ENCODE measurements at places on chromosomes 4 and X.

GRCh38 chrX:1423215-1423614, 29.5 kb downstream of the ASMTL start:
- no peak for DNase-seq

DNA sequence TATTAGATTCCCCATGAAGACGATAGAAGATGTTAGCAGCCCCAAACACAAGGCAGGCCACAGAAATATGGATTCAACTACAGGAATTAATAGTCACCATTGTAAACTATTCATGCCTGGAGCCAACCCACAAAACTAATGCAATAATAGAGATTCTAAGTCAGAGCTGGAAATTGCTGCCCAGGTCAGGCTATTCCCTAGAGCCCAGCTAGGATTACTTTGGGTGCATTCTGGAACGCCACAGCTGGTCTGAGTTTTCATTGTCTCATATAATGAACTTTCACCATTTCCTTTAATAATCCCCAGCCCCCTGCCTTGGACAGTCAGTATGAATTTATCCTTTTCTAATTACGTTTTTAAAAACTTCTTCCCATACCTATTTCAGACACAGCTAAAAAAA, 252.6 kb downstream of the PAPSS1 start:
- DNase-seq: no peak

DNA sequence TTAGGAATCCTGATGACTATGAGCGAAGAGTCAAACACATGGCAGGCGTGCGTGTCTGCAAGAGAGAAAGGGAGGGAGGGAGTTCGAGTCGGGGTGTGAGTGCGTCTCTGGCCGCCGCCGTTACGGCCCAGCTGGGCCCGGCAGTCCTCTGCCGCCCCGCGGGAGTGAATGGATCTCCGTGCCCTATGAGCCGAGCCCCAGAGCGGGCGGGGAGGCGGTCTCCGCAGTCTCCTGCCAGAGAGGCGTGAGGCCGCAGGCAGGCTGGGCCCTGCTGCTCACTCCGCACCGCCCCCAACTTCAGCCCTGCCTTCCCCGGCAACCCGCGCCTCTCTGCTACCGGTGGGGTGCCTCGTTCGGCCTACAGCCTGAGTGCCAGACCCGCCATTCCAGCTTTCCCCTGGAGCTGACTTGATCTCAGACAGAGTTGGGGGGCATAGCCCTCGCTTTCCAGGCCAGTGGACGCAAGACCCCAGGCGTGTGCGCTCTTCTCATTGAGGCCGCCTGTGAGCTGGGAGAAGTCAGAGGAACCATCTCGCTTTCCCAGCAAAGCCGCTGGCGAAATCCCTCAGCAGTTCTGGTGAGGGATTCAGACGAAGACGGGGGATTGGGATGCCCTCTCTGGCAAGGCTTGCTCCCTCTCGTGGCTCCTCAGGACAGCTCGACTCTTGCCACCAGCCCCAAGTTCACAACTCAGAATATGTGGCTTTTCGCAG, 1.4 kb downstream of the SLC16A2 start:
- no peak for DNase-seq

DNA sequence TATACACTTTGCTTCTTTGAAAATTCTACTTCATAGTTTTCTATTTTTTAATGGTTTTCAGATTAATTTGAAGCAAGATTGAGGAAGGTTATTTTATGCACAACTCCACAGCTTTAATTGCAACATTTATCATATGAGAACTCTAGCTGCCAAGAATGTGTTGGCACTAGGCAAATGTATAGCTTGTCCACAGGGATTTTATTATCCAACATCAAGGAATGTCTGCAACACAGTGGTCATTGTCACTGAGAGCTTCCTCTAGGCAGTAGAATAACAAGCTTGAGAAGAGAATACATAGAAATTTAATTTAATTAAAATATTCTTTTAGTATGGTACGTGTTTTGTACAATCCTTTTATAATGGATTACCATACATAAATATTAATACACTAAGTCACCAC, 1600.8 kb downstream of the ARAP2 start:
- no peak for DNase-seq

DNA sequence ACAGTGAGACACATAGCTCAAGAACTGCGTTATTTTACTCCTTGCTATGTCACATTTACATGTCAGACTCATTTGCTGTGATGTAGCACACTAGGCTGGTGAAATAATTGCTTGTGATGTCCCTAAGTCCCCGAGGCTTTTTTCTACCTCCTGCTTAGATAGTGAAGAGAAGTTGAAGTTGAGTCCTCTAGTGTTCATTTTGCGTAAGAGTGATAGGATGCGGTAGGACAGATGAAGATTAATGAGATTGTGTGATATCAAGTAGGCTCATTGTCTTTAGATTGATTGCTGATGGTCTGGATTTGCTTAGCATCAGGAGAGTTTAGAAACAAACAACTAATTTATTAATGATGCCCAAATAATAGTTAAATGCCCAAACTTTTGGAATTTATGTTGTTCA, 173.6 kb upstream of the NUDT6 start:
- DNase-seq: no peak

GRCh38 chrX:140713174-140713539, 3.6 kb downstream of the LINC00632 start:
- no peak for DNase-seq

DNA sequence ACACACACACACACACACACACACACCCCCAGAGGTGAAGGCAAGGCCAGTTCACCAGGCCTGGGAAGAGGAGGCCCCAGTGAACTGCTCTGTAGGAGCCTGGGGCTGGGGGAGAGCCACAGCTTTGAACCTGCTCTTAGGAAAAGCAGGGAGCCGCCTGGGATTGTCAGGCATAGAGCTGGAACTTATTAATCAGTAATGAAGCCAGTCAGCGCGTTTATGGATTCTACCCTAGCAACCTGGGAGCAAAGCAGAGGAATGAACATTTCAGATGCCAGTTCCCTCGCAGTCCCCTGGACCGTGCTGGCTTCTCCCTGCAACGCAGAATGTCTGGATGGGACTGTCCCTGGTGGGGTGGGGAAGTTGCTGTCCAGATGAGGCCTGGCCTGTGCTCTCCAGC, 45.3 kb upstream of the DDX3X start:
- no peak for DNase-seq

DNA sequence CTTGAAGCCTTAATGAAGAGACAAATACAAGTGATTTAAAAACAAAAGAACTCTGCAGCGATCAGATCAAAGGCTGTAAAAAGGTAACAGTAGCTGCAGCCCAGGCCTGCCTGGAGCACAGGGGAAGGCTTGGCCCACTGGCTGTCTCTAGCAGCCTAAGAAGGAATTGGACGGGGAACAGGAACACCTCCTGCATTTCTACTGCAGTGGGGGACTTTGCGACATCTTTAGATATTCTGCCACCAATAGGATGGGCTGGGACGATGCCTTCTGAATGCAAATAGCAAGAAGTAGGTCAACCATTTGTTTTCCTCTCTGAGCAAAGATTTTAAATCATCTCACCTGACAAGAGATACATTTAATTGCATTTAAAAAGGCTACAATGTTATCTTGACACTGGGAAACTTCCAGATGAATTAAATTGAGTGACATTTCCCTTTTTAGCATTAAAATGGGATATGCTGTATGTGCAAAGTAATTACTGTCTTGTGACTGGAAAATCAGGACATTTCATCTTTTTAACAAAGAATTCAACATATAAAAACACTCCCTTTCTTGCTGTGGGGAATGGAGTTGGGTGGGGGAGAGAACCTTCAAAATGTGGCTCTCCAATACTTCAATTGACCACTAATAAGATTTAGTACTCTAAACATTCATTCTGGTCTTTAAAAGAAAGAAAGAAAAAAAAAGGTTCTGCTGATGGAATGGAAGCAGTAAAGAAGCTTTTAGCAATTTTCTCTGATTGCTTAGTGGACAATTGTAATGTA, 70.0 kb downstream of the NYX start:
- DNase-seq: no peak

- DNase-seq: no peak
Observed at GRCh38 chrX:128365492-128365891, 313.3 kb upstream of the ACTRT1 start.

DNA sequence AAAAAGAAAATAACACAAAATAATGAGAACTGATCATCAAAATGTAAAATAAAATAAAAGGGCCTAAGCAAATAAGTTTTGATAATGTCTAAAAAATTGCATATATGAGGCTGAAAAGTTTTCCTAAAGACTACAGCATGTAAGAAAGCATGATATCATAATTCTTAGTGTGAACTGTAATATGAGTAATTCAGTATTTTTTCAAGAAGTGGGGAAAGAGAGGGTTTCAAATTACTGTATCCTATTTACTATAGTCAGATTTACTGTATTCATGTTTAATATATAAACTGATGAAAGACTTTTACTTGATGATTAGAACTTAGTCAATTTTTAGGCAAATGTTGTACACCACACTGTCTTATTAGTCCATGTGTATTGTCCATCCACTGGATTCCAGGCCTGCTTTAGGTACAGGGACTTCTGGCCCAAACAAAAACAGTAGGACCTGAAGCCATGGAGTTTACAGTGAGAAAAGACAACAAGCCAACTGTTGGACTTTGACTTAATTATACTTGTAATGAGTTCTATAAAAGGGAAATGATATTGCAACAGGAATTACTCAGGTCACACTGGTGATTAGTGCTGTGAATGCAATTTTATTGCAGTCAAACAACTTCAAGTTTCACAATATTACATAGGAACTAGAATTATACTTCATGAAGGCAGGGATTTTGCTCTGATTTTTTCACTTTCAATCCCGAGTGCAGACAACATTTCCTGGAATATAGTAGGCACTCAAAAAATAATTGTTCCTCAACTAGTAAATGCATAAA, 517.7 kb upstream of the GALNT7 start:
- no peak for DNase-seq

GRCh38 chr4:187108845-187109244, 385.2 kb upstream of the FAT1 start:
- no peak for DNase-seq

DNA sequence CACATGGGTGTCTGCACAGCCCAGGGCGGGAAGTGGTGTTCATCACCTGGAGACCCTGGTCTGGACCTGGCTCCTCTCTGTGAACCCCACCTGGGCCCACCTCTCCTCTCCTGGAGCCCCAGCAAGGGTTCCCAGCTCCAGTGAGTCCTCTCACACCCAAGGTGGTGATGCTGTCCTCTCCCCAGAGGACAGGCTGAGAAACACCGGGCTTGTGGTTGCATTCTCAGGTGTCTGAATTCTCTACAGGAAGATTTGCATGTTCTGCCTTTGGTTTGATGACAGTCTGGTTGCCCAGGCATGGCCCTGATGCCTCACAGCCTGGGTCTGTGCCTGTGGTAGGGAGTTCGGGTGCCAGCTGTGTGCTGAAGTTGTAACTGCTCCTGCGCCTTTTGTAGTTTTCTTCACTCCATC, 3.8 kb downstream of the MAEA start:
- DNase-seq: no peak

- DNase-seq: no peak
Observed at GRCh38 chrX:38798956-38799355, 2.3 kb upstream of the MID1IP1 start.

DNA sequence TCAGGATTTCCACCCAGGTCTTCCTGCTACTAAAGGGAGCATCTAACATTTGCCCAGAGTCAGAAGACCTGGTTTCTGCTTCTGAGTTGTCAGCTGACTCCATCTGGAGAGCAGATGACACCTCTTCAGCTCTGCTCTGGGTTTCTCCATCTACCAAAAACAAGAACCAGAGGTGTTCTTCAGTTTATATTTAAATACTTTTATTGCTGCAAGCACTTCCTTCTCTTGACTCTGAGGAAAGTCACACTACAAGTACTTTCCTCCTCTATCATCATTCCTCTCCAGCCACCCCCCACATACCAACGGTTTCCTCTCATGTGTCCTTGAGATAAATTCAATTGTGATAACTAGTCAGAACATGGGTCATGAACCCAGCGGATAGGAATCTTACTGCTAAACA, 88.4 kb downstream of the PPP3CA start:
- DNase-seq: no peak

DNA sequence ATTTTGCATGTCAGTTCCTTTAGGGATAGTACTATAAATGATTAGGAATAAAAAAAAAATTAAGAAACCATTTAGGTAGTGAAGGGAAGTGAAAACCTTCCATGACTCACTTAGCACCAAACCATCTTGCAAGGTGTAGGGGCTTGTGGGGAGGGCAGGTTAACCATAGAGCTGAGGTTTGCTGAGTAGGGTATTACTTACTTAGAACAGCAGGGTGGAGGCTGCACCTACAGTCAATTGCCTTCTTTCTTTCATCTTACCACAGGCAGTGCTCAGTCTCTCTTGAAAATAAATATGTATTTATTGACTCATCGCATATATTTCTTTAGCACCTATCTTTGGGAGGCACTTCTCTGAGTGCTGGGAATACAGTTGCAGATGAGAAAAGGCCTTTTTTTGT, 104.9 kb upstream of the GIMD1 start:
- no peak for DNase-seq

DNA sequence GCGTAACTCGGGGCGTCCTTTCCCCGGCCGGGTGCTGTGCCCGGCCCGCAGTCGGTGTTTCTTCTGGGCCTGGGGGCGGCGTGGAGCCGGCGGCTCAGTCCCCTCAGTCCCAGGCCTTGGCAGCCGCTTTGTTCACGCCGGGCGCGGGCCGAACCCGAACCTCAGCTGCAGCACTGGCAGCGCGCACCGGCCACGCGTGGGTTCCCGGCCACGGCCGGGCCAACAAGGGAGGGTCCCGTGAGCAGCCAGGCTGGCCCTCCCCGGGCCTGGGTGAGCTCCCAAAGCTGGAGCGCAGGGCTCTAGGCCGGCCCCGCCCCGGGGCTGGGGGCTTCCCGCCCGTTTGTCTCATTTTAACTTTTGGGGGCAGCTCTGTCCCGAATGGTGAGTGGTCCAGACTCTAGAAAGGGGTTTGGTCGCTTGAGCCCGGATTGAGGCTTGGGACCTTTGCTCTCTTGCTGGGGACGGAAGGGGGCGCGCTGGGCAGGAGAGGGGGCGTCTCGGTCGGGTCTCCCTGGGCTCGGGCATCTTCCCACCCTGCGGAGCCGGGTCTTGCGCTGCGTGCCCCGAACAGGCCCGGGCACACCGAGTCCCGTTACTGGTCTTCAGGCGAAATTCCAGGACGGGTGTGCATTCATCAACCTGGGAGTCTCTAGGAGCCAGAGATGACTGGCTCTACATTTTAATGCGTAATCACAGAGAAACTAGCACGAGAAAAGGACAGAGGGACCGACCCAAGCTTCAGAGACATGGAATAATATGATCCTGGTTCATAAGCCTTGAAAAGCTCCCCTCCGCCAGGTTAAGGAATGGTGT, 177.1 kb downstream of the CBR4 start:
- no peak for DNase-seq

DNA sequence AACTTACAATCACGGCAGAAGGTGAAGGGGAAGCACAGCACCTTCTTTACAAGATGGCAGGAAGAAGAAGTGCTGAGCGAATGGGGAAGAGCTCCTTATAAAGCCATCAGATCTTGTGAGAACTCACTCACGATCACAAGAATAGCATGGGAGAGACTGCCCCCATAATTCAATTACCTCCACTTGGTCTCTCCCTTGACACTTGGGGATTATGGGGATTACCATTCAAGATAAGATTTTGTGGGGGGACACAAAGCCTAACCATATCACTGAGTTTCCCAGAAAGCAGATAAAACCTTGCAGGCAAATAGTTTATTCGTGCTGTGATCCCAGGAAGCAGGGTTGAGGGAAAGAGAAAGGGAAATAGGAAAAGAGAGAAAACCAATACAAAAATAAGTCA, 69.0 kb upstream of the GYPA start:
- DNase-seq: no peak

Data from stimulated activated CD8-positive, alpha-beta memory T cell treated with anti-CD3 and anti-CD28 coated beads, Interleukin-15, amount 100 ng/mL, for 1 hour (primary cell).